ENCODE measurements at places on chromosomes 7 and 10.

DNA sequence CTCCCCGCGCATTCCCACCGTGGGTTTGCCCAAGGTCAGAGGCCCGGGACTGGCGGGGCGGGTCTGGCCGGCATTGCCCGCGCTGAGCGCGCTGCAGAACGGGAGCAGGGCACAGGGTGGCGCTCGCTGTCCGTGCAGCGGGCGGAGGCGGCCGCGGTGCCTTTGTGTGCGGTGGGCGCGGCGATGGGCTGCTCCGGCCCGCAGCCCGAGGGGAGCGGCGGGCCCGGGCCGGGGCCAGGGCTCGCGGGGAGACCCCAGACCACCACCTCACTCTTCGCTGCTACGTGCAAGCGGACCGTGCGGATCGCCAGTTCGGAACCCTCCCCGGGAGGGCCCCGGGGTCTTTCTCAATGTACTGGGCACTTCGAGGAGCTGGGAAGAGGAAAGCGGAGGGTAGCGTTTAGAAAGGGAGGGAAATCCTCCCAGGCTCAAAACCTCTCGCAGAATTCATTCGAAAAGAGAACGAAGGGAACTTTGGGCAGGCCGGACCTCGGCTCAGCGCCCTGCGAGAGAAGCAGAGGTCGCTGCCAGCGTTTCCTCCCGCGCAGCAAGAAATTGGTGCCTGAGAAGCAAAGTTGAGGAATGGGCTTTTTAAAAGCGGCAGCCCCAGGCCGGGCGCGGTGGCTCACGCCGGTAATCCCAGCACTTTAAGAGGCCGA, 8.5 kb downstream of the SP8 start:
- no peak for DNase-seq

DNA sequence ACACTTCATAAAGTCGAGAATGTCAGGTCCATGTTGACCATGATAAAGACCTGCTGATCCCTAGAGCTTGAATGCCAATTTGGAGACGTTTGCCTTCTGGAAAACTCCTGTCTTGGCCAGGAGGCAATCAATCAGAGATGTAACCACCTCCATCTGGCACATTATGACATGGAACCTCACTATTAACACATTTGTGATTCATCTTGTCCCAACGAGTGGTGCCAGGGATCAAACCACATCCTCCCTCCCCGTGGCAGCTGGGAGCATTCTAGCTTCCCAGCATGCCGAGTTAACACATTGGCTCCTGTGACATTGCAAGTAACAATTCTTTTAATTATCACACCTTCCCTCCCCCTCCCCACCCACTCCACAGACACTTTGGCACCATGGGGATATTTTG, 84.0 kb upstream of the PPP1R17 start:
- no peak for DNase-seq

DNA sequence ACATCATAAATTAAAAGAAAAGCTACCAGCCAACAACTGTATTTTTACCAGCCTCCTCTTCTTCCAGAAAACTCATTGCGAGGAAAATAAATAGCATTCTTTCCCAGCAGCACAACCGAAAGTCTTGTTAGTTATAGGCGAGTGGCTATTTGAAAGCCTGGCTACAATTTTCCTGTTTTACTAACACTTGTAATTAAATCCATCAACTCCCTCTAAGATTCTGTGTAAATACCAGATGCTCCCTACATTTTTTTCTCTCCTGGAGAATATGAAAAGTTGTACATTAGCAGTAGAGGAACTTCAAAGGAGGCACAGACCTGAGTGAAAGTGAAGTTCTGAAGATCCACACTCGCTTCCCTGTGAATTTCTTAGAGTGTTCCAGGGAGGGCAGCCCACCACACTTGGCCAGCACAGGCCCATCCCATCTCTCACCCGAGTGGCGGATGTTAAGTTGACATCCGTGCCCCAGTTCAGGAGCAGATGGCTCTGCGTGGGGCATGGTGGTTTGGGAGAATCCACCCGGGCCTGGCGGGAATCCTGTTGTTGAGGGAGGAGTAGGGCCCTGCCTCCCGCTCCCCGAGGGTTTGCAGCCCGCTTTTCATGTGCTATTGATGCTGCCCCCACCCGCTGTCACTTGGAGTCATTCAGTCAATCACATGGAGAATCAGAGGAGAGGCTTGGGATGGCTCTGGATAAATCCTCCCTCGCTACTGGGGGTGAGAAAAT, 451.0 kb upstream of the GALNT17 start:
- no peak for DNase-seq

- no peak for DNase-seq
Measured at GRCh38 chr10:109866168-109866994, 56.9 kb downstream of the XPNPEP1 start.

DNA sequence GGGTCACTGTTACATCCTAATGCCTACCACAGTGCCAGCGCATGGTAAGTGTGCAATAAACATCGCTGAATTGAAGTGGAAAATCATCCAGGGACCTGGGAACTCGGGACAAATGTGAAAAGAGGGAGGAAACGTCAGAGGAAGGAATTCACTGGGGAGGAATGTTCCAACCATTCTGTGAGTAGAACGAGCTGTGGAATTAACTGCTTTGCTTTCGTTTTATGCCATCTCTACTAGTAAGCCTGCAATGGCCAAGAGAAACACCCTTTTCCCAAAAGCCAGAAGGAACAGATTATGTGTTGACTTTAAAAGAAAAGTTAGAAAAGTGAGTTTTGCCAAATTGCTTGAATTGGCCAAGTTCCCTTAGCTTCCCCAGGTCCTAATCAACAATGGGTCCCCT, 1044.9 kb downstream of the TYW1 start:
- no peak for DNase-seq

DNA sequence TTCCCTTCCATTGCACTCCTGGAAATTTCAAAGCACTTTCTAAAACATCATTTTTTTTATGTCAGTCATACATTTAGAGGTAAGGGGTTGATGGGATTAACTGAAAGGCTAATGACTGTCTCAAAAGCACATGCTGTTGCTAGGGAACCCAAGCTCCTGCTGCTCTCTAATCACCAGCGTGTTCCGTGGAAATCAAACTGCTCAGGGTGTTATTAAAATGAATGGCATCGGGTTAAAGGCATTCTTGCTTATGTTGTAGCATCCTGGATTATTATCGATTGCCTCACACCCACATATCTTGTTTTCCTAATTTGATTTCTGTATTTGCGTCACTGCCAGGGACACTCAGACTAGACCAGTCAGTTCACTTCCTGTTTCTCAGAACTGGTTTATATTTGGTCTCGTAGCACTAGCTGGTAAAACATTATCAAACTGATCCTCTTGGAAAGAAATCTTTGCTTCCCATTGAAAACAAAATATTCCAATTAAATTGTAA, 216.5 kb upstream of the MKLN1 start:
- DNase-seq = peak; percentile 34

All from bone marrow (tissue), 2 donors.